ENCODE measurements at places on chromosomes 4 and X. TPM values are rescaled to one million over a fixed set of nuclear protein-coding genes. Genes with fewer than 3 reads are reported as not detected.

Gene ATP10D
- 17.1 TPM for polyA plus RNA-seq

Gene CFAP47
- polyA plus RNA-seq: not detected

Gene CTSO
- polyA plus RNA-seq: 24.8 TPM

Gene CCNA2
- 12.2 TPM for polyA plus RNA-seq

Gene TMSB15B
- 4.7 TPM for polyA plus RNA-seq

Gene HSD17B13
- 0.31 TPM for polyA plus RNA-seq

All from muscle of arm (tissue), 14 donors.